Stromal cell of bone marrow (primary cell): ENCODE measurements at places on chromosomes 3 and 15.

DNA sequence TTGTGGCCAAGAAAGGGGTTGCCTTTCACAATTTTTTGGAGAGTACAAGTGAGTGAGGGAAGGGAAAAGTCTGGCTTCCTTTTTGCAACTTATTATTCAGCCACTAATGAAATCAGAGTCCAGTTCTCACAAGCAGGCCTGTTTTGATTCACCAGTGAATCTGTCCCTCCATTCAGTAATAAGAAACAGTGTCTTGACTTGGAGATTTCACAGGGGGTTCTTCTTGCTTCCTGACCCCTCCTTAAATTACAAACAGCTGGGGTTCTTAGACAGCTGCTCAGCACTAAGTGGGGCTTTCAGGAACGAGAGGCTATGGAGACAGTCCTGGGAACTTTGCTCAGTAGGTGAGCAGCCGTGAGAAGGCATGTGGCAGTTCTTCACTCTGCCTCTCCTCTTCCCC is 24.5 kb downstream of the SEMA3G start:
- no peak for DNase-seq

GRCh38 chr3:464255-464654 is 267.7 kb downstream of the CHL1 start:
- DNase-seq, result no peak

DNA sequence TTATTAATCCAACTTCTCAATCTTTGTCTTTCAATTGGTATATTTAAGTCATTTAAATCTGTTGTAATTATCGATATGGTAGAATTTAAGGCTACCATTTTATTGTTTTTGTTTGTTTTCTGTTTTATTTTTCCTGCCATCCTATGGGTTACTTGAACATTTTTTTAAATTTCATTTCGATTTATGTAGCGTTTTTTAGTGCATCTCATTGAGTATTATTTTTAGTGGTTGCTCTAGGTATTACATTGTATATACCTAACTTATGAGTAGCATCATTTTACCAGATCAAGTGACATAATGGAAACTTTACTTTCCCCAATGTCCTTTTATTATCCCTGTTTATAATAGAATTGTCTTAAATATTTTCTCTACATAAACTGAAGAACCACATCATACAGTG is 247.5 kb upstream of the MRPL3 start:
- DNase-seq, result no peak

DNA sequence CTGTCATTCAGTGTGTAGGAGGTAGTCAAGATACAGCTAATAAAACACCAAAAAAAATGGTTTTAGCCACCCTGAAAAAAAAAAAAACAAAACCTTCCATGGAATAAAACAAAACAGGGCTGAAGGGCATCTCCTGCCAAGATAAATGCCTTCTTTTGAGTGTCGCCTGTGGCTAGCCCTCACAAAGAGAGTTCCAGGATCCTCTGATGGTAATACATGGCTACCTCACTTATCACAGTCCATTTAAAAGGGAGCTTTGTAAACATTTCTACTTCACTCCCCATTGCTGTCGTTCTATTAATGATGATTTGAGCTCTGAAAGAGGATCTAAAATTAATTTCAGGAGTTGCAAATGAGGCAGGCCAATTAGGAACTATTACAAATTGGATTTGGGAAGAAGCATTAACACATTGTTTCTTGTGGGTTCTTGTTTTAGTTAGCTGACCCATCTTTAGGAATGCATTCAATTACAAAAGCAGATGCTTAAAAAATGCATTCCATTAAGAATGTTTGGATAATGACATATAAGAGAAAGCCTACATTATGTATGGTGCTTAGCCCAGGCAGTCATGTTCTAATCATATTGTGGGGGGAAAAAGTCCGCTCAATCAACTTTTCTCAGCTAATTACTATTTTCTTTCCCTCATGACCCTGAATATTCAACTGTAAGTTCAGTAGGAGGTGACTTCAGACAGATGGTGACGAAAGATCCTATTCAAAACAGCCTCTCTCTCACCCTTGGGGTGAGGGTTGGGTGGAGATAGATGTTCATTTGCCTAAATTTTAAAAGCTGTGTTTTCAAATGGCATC is 255.1 kb upstream of the WNT5A start:
- no peak for DNase-seq

GRCh38 chr3:168604767-168605166 is 509.0 kb upstream of the GOLIM4 start:
- peak; percentile 15 for DNase-seq

- DNase-seq, result peak; percentile 78
Measured at GRCh38 chr3:72145506-72146380, 360.8 kb upstream of the PROK2 start.

GRCh38 chr3:171340434-171340833 is 119.8 kb downstream of the TNIK start:
- DNase-seq, result no peak

- DNase-seq, result no peak
Measured at GRCh38 chr3:192445770-192446644, 281.3 kb downstream of the FGF12 start.

- DNase-seq, result peak; percentile 68
Measured at GRCh38 chr3:44000586-44000985, 241.1 kb upstream of the TOPAZ1 start.

DNA sequence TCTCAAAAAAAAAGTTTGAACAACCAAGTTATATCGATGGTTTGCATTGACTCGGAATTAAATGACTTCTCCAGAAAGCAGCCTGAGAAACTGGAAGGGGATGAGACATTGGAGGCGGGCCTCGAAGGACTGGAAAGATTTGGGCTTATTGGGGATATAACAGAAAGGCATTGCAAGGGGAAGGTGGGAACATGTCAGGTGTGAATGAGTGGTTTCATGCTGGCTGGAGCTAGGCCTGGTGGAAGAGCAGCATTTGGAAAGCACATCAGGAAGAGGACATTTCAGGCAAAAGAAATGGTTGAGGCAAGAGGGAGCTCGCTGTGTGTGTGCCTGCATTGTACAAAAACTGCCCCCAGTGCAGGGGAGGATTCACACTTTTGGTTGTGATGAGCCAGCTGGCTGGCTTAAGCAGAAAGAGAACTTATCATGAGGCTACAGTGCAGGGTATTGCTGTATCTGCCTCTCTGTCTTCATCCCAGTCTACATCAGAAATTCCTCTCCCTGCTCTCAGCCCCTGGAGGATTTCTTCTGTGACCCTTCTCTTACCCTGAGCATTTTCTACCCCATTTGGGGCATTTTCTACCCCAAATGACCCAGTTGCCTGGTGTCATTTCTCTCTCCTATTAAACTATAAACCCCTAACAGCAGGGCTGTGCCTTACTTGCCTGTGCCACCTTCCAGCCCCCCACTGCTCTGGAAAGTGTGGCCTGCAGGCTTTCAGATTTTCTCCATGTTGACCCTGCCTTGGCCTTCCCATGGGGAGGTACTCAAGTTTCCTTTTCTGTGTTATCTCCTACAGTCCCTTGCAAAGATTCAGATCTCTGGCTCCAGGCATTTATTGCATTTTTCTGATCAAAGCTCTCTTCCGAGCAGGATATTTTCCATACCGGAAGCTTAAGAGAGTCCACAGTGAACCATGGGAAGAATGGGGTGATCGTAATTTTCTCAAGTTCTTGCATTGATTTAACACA is 64.4 kb upstream of the FLNB start:
- DNase-seq, result no peak

- DNase-seq, result no peak
Measured at GRCh38 chr3:40265181-40265580, 44.3 kb upstream of the EIF1B start.

DNA sequence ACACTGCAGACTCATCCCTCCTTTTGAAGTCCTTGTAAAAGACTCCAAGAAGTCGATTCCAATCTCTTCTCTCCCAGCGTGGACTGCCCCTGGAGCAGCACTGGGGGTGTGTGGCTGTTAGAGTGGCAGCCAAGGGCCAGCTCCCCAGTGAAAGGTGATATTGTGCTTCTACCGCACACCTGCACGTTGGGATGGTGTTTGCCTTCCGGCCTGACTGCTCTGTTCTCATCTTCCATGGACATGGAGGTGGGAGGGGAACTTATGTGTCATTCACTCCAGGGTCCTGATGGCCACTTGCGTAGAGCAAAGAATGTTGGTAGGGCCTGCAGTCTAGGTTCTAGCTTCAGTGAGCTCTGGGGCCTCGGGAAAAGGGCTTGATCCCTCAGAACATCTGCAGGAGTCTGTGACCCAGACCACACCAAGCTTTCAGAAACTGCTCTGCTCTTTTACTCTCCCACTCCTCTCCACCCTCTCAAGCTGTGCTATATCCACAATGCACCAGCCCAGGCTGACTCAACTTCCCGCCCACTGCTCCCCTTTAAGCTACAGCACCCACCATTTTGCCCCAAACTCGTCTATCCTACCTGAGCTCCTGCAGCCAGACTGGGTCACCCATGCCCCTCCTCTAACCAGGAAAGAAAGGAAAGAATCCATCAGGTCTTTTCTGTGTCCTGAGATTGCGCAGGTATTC is 31.3 kb downstream of the LIPC start:
- DNase-seq, result no peak

- no peak for DNase-seq
Measured at GRCh38 chr3:46626039-46626438, 13.7 kb downstream of the FAM240A start.

DNA sequence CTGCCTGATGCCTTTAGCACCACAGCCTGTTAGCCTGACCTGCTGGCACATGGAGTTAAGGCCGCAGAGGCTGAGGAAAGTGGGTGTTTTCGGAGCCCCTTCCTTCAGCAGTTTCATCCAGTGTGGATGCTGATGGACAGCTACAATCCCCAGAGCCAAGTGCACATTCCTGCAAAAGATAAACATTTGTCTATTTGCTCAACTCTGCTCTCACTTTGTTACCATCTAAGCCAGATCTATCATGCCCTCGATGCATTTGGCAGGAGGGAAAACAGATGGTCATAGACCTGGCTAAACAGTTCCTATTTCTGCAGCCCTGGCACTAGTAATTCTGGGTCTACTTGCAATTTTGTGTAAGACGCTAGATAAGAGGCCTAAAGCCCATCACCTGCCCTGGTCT is 312.9 kb upstream of the RASGRP1 start:
- DNase-seq, result no peak

- DNase-seq, result no peak
Measured at GRCh38 chr3:59772416-59773408, 722.9 kb upstream of the CFAP20DC start.

GRCh38 chr3:31232055-31233025 is 300.4 kb upstream of the STT3B start:
- DNase-seq, result no peak

- no peak for DNase-seq
Measured at GRCh38 chr3:196609805-196610515, 29.5 kb upstream of the NRROS start.

DNA sequence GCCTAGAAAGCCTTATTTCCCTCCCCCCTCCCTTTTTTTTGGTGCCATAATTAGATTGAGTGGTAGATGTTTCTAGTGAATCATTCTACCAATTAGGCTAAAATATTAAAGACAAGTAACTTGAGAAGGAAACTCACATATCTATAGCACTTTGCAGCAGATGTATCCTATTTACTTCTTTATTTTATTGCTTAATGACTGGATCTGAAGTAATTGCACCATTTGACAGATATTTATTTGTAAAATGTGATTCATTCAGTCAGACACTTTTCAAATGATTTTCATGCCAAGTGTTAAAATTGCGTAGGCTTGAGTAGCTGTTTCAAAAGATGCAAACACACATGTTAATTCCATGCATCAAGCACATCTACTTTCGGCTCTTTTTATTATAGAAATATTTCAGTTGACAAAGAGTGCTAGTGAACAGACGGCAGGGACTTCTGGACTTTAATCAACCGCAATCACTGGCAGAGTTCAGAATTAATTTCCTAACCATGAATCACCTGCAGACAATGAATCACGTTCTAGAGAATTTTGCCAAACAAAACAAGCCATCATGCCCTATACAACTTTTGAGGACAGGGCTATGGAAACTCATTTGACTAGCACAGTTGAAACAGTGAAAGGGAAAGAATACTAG is 636.8 kb downstream of the MECOM start:
- DNase-seq, result peak; percentile 87

DNA sequence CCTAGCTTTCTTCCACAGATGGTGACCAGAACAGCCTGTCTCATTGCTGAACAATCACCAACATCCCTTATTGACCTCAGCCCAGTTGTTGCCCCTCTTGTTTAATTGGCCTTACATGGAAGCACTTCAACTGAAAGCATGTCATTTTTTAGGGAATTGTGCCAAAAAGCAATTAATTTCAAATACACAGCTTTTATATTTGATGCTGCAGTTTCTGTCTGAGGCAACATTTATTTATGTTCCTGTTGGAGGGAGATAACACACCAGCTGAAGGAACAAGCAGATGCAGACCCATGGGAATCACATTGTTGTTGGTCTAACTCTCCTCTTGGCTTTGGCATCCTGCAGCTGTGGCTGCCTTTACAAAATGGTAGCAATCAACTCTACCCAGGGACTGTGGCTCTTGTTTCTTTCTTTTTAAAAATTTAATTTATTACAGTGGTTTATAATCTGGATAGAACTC is 498.1 kb upstream of the RGMA start:
- DNase-seq, result no peak

DNA sequence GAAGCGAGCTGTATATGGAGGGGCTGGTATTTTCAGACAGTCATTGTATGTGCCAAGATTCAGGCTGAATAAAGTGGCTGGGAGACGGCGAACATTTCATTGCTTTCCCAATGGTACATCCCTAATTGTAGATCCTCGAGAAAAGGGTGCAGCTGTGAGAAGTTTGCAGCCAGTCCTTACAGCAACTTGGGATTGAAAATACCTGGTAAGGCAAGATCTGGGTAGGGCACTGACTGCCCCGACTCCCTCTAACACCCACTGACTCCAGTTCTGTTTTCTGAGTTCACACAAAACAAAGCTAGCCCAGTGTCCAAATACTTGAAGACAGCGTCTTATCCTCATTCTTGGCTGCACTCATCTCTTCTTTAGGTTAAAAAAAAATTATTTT is 63.7 kb downstream of the EDEM1 start:
- no peak for DNase-seq

GRCh38 chr3:74518610-74519009 is 95.8 kb downstream of the CNTN3 start:
- no peak for DNase-seq

- peak; percentile 57 for DNase-seq
Measured at GRCh38 chr3:12994607-12995388, 78.4 kb downstream of the IQSEC1 start.

DNA sequence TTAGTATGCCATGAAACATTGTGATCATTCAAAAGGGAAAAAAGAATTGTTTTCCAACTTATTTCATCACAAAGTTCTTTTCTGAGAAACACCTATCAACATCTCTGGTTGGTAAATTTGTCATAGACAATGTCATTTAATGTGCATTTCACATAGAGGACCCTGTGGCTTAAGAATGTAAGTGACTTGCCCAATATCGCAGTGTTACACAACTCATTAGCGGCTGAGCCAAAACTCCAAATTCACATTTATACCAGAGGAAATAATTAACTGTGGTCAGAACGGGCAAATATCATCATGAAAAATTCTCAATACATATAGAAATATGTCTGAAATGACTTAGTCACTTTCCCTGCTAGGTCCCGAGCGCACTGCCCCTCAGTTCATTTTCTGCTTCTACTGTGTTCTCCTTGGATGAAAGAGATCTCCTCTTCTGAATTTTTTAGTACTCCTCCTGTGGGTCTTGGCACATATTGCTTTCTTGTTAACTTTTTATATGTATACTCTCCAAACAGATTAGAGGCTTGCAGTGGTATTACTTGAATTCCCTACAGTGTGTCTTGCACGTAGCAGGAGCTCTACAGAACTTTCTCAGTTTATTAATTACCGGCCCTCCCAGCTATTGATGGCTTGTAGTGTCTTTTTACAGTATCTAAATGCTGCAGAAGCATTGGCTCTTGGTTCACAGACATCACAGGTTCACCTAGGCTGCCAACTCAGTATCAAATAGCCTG is 33.1 kb downstream of the PTX3 start:
- no peak for DNase-seq
